Psoas muscle (tissue), 8 donors: ENCODE measurements at places on chromosomes 6 and 20.

GRCh38 chr6:156787569-156788492 lies 10.7 kb downstream of the ARID1B start:
- no peak for DNase-seq

DNA sequence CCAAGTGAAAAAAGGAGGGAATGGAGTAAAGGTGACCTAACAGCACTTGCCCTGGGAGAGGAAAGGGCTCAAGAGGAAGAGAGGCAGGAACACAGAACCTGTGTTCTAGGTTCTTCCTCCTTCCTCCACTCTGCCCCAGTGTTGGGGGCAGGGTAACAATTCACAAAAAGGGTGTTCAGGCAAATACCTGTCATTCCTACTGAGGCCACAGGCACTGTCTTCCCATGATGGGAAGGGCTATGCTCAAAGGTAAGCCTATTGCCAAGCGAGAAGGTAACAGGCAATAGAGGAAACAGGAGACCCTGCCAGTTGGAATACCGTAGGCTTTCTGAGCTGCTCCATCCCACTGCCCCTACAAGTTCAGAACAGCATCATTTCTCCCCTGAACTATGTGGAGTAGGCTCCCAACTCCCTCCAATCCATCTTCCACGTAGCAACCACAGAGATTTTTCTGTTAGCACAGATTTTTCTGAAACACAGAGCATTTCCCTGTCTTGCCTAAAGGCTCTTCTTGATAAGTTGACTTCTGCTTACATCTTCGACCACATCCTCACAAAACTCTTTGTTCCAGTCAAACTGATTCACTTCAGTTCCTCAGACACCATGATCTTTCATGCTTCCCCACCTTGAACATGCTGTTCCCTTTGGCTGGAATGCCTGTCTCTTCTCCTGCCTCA lies 2.7 kb downstream of the AGPAT1 start:
- no peak for DNase-seq

DNA sequence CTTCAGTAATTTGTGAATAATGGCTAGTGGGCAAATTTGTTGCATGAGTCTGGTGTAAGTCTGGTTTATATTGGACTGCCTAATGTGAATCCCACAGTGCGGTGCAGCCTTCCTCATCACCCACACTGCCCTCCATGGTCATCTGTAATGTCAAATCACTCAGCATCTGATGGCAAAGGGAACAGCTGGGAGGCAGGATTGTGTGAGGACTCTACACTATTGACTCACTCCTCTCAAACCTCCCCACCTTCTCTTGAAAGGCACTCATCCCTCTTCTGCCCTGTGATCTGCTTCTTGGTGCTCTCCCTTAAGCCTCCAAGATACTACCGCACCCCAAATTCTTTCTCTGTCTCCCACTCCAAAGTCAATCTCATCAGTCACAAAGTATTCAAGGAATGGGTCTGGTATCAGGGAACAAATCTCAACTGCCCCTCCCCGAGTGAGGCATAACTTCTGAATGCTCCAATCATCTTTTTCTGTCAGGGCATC lies 146.0 kb upstream of the BEND6 start:
- no peak for DNase-seq

DNA sequence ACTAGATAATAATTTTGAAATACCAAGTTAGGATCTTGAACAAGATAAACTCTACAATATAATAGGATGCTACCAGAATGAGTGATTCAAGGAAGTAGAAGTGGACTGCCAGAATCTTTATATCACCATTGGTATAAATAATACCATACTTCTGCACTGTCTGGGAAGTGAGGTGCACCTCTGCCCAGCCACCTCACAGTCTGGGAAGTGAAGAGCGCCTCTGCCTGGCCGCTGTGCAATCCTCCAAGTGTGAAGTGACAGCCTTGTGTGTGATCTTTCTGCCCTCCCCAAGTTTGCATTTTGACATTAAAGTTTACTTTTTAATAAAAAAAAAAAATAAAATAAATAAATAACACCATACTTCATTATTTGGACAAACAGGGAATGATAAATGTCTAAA lies 18.8 kb downstream of the LATS1 start:
- DNase-seq, result no peak

- no peak for DNase-seq
Measured at GRCh38 chr20:41135187-41135887, 2.0 kb upstream of the PLCG1 start.

- no peak for DNase-seq
Measured at GRCh38 chr6:23096876-23097275, 527.5 kb downstream of the HDGFL1 start.
